ENCODE measurements at places on chromosomes 7 and 10.

- no peak for DNase-seq
Measured at GRCh38 chr10:17383801-17384555, 70.4 kb downstream of the ST8SIA6 start.

DNA sequence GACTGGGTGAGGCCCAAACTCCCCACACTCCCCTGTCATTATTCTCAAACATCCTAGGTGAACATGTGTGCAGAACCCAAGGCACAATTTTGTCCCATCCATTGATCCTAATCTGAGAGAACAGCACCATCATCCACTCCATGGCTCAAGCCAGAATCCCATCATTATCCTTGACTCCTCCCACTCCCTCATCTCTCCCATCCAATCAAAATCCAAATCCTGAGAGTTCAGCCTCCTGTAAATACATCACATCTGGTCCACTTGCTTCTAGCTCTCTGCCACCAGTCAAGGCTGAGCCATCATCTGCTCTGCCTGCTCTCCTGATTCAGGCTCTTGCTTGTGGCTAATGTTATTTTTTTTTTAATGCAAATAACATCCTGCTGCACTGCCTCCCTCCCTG is 75.9 kb upstream of the SLF2 start:
- DNase-seq = no peak

- DNase-seq = no peak
Measured at GRCh38 chr7:67451306-67451705, 454.7 kb downstream of the TYW1 start.

DNA sequence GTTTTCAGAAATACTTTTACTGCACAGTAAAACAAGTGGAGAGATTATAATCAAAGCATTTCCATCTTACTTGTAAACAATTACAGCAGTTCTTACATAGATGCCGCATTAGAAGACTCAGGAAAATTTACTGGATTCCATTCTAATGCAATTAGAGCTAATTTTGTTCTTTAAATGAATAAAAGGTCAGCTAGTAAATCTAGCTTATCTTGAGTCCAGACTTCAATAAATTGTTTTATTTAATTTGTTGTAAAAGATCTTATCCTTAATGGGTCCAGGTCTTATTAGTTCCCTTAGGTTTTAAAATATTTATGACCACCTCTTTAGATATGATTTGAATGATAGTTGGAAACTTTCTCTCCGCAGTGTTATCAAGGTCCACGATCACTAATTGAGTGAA is 70.2 kb upstream of the GATA3 start:
- DNase-seq = no peak

DNA sequence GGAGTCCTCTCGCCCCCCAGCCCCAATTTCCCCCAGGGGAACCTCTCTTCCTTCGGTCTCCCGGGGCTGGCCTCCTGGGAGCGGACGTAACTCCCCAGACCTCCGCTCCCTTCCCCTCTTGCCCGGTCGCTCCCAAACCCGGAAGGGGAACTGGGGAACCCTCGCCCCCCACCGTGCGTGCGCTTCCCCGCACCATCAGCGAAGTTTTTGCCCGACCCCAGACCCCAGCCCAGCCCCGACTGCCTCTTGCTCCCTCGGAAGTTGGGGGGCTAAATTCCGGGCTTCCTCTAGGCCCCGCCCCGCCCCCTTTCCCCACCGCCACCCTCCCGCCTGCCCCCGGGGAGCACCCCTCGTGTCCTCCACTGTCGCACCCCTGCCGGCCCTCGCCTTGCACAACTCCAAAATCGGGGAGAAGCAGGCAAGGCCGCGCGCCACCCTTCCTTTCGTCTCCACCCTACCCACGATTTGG is 436 bp downstream of the GNB2 start:
- DNase-seq = peak; percentile 55

DNA sequence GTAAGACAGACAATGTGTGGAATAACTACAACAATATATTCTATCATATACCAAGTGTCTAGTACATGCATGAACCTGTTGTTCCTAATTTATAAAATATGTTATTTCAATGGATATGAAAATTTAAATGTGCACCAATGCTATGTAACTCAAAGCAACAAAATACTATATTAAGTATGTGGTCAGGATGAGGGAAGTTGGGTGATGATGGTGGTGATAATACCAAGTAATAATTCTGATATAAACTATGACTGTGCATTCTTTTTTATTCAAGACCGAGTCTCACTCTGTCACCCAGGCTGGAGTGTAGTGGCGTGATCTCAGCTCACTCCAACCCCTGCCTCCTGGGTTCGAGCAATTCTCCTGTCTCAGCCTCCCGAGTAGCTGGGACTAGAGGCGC is 2.1 kb upstream of the FRA10AC1 start:
- no peak for DNase-seq

GRCh38 chr7:98995111-98995510 is 116.8 kb downstream of the TRRAP start:
- no peak for DNase-seq

DNA sequence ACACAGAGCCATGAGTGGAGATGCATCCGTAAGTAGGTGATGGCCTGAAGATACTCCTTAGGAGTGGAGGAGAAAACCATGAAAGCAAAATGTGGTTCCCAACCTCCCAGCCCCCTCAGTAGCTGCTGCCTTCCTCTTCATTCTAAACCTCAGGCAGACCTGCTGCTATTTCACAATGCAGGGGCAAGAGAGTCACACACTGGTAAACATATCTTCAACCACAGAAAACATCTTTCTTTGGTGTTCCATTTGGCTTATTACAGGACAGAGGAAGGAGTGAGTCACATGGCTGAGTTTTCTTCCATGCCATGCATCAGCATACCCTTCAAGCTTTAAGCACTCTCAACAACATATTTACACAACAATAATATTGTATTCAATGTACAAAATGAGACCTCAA is 342.1 kb downstream of the BMPER start:
- DNase-seq = no peak

DNA sequence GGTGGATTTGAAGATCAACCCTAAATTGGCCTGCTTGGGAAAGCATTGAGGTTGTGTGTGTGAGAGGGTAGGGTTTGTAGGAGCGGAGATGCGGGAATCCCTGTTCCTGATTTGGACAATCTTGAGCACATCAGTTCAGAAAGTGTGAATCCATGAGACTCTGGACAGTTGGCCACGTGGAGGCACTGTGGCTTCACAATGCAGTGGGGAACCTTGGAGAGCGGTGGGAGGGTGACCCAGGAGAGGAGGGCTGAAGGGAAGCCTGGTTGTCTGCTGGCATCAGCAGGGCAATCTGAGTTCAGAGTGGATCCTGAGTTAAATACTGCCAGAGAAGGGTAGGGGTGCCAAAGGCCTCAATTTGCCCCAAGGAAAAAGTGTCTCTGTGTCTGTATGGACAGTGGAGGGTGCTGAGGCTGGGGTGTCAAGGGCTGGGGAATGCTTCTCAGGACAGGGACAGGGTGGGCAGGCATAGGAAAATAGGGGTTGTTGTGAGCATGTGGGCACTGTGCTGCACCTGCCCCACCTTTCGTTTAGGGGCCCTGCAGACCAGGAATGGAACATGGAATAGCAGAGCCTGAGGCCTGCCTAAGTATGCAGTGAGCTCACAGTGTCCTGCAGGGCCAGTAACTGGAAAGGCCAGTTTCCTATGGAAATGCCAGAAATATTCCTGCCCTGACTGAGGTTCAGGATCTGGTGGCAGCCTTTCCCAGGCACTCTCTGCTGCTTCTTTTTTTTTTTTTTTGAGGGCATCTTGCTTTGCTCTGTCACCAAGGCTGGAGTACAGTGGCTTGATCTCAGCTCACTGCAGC is 162.9 kb upstream of the PRSS58 start:
- no peak for DNase-seq

DNA sequence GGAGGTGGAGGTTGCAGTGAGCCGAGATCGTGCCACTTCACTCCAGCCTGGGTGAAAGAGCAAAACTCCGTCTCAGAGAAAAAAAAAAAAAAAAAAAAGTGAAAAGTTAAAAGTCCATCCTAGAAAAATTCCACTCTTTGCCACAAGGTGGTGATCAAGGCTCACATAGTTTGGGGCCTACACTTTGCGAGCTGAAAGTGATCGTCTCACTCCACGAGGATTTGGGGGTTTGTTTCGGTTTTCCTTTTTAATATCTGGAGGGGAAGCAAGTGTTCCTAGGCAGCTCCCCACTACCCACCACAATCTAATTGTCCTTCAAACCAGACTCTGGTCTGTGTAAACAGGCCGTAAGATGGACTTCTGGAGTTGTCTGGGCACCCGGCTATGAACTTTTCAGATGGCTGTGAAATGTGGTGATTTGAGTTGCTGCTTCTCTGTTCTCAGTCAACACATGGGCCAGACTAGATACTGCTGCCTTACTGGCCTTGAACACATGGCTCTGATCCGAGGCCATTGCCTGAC is 27.1 kb downstream of the PRLHR start:
- DNase-seq = peak; percentile 62

GRCh38 chr7:147146169-147146568 is 1029.6 kb downstream of the CNTNAP2 start:
- no peak for DNase-seq

DNA sequence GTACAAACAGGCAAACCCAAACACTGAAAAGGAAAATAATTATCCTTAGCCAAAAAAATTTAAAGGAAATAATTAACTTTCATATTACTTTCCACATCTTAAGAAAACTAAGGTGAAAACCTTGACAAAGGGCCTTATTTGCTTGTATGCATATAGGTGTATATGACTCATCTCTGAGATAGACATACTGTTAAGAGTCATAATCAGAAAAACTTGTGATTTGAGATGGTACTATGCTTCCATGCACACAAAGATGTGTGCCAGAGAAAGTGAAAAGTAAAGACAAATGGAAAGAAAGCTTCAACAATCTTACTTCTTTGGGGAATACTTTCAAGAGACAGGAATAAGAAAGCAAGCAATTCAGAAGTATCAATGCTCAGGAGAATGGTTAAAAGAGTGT is 3.3 kb upstream of the CACNA2D1 start:
- no peak for DNase-seq

DNA sequence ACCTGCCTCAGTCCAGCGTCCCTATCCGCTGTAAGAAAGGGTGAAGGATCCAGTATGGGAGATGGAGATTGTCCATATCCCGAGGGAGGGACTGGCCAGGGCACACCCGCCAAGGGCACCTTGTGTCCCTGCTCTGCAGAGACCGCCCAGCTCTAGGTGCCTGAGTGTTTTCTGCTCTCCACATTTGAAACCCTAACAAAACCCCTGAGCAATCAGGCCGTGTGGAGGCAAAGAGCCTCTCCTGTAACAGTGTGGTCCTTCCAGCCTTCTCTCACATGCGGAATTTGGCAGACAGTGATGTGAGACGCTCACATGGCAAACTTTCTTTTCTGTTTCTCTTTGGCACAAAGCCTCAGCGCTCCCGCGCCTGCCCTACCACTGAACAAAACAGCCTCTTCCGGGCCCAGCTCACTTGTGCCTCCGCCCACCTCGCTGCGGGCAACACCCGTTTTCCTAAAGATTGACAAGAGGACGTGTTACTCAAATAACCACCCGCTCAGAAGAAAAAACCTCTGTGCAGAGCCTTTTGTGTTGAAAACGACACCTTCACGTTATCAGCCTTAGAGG is 514.8 kb downstream of the DNAJB6 start:
- no peak for DNase-seq

- DNase-seq = no peak
Measured at GRCh38 chr10:77197544-77197943, 440.1 kb downstream of the KCNMA1 start.

GRCh38 chr10:106360870-106361269 is 803.6 kb downstream of the SORCS1 start:
- DNase-seq = peak; percentile 16

DNA sequence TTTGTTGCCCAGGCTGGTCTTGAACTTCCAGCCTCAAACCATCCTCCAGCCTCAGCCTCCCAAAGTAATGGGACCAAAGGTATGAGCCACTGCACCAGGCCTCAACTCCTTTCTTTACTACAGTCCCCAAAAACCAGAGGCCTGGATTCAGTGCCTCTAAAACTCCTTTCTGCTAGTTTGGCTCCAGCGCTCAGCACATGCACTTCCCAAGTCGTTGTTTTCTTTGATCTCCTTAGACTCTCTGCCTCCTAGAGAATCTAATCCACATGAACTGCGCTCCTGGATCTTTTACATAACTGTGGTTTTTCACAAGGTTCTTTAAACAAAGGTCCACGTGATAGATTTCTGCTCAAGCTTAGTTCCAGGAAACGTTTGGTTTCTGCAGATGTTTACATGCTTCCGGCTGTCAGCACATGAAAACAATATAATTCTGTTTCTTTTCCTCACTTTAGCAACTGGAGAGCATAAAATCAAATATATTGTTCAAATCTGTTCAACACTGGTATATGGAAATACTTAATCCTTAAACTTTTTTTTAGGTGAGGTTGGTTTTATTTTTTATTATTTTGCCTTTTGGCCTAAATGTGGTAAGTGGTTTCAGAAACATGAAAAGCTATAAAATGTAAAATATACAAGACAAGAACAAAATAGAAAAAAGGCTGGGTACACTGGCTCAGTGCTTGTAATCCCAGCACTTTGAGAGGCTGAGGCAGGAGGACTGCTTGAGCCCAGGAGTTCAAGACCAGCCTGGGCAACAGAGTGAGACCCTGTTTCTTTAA is 270.5 kb upstream of the MKLN1 start:
- no peak for DNase-seq

DNA sequence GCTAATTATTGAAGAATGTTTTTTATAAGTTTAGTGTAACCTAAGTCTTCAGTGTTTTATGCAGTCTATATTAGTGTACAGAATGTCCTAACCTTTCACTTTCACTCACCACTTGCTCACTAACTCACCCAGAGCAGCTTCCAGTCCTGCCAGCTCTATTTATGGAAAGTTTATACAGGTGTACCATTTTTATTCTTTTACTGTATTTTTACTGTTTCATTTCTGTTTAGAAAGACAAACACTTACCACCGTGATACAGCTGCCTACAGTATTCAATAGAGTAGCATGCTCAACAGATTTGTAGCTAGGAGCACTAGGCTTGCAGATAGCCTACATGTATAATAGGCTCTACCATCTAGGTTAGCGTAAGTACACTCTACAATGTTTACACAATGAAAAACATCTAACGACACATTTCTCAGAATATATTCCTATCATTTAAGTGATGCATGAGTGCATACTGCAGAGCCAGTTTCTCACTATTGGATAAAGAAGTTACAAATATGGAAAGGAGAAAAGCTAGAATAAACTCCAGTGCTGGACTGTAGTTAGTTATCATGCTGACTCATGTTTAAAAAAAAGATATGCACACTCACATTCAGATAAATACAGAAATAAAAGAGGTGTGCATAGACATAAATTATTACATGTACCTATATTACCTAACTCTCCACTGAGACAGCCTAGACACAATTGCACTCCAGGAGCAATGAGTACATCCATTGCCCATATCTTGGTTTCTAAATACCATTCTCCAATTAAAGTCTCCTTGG is 30.4 kb downstream of the STEAP1B start:
- DNase-seq = no peak

Measured in RKO (cell line).